ENCODE measurements at places on chromosomes 3 and 15.

GRCh38 chr3:97161169-97161568 lies 346.8 kb downstream of the EPHA6 start:
- DNase-seq: no peak

DNA sequence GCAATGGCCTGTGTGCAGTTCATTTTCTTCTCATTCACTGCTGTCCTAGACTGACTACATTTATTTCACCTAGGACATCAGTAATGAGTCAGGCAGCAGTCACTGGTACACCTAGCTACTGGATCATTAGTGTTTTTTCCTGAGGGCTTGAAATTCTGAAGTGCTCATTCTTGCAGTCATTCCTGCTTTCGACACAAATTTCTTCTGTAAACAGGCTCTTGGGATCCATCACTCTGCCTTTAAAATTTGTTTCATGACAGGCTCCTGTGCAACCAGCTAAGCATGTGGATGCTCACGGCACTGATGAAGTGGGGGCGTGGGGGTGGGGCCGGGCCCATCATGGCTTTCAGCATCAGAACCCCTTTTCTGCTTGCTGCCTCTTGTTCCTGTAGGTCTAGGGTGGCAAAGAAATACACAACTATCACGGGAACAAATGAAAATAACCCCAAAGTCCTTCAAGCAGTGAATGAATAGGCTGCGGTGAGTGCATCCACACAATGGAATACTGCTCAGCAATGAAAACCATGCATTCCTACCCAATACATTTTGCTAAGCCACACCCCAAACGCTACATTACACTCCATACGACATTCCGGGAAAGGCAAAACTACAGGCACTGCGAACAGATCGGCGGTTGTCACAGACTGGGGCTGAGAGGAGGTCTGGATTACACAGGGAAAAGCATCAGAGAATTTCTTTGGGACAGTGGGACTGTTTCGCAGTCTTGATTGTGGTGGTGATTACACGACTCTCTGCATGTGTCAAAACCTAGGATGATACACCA lies 9.3 kb upstream of the MELTF start:
- DNase-seq: no peak

- DNase-seq: no peak
Observed at GRCh38 chr3:56787258-56787775, 14.4 kb downstream of the ARHGEF3 start.

DNA sequence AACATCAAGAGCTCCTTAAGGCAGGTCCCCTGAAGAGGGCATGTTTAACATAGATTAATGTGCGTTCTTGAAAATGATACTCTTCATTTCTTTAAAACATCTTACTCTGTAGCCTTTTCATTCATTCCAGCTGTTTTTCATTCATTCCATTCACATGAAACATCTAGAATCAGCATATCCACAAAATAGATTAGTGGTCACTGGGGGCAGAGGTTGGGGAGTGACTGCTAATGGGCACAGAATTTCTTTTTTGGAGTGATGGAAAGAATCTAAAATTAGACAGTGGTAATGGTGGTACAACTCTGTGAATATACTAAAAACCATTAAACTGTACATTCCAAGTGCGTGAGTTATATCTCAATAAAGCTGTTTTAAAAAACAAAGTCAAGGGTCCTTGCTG lies 15.4 kb upstream of the CXCR6 start:
- no peak for DNase-seq

- DNase-seq: no peak
Observed at GRCh38 chr3:182981038-182981380, 671 bp upstream of the DCUN1D1 start.

GRCh38 chr15:75827691-75828090 lies 15.6 kb upstream of the UBE2Q2 start:
- DNase-seq: no peak

- DNase-seq: no peak
Observed at GRCh38 chr15:54033356-54033860, 55.2 kb downstream of the UNC13C start.

DNA sequence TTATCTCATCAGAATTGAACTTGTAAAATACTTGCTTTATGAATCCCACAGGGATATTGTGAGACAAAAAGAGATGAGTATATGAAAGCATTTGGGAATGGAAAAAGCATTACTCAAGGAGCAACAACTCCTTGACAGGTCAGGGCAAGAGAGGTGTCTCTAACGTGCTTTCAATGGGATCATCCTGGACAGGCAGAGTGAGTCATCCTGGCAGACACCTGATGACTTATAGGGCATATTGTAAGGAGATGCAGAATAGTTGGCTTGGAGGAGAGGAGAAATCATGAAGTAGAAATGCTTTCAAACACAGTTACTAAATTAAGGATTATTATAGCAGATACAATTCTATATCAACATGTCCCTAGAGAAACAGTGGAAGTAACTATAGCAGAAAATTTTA lies 71.9 kb upstream of the THSD4 start:
- DNase-seq: peak; percentile 19

- no peak for DNase-seq
Observed at GRCh38 chr3:102189541-102189940, 245.3 kb upstream of the ZPLD1 start.

- no peak for DNase-seq
Observed at GRCh38 chr3:144363856-144364255, 392.2 kb downstream of the DIPK2A start.

DNA sequence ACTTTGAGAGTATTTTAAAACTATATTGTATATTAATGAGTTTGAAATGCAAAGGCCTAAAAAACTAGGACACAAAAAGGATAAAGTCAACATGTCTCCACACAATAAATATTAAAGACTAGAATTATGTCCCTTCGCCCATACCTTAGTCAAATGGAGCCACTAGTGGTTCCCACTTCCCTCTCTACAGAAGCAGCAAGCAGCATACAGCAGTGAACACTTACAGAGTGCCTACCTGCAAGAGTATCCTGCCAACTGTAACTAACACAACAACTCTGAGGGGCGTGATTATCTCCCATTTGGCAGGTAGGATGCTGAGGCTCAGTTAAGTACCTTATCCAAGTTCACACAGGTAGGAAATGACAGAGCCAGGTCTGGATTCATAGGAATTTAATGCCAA lies 17.2 kb downstream of the DYNC1LI1 start:
- no peak for DNase-seq

DNA sequence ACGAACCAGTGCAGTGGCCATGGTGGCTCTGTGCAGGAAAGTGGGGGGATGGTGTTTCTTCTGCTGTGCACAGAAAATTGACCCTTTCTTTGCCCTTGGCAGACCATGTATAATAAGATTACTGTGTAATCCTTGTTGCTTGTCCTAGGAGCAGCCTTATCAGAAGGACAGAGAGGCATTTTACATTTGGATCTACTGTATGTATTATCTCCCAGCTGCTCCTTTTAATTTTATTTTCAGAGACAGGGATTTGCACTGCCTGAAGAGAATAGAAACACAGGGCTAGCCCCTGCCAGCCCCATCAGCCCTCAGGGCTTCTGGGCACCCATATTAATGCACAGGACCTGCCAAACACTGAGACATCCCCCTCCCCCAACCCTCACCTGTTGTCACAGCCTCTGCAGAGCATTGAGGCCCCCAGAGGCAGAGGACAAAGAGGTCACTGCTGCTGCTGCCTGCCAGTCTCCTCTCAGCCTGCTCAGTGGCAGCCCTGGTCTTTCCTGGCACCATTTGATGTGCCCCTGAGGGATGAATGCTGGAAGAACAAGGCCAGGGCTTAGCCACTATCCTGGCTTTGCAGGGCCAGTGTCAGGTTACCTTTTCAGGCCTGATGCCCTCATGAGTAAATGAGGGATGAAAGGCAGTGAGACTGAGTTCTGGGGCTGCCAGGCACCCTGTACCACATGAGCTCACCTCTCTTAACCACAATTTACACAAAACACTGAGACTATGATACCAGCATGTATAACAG lies 533.4 kb downstream of the NTRK3 start:
- no peak for DNase-seq

DNA sequence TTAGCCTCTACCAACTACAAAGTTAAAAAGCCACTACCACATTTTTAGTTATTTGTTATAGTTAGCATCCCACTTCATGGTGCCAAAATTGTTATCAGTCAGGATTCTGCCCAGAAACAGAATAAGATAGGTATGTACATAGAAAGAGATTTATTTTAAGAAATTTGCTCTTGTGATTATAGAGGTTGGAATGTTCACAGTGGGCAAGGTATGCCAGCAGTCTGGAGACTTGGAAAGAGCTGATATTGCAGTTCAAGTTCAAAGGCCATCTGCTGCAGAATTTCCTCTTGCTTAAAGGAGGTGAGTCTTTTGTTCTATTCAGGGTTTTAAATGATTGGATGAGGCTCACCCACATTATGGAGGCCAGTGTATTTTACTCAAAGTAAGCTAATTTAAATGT lies 143.8 kb upstream of the POU1F1 start:
- no peak for DNase-seq

DNA sequence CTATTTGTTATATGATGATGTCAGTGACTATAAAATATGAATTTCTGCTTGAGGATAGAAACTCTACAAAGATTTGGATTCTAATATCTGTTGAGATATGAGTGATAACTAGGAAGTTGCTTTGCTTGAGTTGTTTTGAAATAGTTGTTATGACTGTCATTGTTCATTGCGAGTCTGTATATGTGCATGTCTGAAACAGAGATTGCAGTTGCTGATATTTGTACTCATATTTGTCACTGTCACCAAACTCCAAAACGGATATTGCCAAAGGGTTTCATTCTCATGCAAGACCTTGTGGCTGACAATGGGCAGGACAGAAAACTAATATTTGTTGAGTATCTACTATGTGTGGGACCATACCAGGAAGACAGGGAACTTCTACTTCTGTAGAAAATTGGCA lies 240.2 kb downstream of the CD47 start:
- no peak for DNase-seq

GRCh38 chr3:169980055-169980454 lies 13.4 kb downstream of the SEC62 start:
- peak; percentile 84 for DNase-seq

DNA sequence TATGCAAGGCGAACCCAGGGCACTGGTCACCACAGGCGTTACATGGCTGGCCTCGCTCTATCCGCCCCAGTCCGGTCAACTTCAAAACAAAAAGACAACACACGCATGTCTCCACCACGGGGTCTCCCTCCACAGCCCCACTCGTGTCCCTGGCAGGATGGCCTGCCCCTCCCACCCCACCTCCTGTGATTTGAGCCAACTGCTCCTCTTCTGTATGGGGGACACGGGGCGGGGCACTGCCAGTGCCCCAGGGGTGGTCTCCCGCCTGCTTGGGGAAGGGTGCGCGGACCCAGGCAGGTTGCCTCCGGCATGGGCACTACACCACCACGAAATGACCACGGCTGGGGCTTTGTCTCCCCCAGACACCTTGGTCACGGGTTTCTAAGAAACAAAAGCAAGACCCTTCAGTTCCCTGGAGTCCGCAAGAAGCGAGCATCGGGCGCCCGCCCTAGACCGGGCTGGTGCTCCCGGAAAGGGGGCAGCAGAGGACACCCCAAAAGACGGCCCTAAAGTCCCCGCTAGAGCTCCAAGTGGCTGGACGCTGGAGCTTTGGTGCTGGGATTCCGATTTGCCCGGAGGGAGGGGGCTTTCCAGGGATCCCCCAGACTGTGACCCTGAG lies 219.3 kb upstream of the PRICKLE2 start:
- DNase-seq: no peak

DNA sequence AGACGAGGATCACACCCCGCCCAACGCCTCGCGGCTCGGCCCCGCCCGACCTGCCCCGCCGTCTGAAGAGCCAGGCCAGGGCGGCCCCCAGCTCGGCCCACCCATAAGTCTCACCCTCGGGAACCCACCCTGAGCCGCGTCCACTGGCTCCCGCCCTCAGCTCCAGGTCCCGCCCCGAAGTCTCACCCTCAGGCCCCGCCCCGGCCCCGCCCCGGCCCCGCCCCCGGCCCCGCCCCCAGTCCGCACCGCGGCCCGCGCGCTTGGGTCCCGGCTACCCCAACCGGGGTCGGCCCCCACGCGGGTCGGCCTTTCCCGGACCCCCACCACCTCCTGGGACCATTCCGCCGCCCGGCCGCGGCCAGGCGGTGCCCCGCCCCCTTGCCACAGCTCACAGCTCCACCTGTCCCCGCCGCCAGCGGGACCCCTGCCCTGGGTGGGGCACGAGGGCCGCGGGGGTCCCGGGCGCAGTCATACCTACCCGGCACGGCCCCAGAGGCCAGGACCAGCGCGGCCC lies 489 bp downstream of the CSPG5 start:
- DNase-seq: no peak
